Pulmonary artery endothelial cell (primary cell): ENCODE measurements at places on chromosomes 13 and 19. TPM values are rescaled to one million over a fixed set of nuclear protein-coding genes. Genes with fewer than 3 reads are reported as not detected.

The TNFAIP8L1 gene
- total RNA-seq, result 30.5 and 40.3 TPM in 2 replicates

DNA sequence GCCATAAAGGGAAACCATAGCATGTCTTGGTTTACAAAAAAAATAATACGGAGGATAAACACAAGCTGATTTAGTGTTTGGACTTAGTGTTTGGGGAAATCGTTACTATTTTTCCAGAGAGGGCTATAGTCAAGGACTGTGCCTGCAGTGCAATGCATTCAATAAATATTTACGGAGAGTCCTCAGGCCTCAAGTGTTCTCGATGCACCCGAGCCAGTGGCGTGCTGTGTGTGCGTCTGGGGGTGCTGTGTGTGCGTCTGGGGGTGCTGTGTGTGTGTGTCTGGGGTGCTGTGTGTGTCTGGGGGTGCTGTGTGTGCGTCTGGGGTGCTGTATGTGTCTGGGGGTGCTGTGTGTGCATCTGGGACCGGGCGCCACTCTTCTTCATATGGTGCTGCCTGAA lies 71.7 kb upstream of the GTF3A start:
- DNase-seq, result no peak

- no peak for DNase-seq
These were observed 627 bp downstream of the GCDH start for GRCh38 chr19:12891553-12892021.

- DNase-seq, result no peak
These were observed 313.4 kb upstream of the DACH1 start for GRCh38 chr13:72180253-72180952.

DNA sequence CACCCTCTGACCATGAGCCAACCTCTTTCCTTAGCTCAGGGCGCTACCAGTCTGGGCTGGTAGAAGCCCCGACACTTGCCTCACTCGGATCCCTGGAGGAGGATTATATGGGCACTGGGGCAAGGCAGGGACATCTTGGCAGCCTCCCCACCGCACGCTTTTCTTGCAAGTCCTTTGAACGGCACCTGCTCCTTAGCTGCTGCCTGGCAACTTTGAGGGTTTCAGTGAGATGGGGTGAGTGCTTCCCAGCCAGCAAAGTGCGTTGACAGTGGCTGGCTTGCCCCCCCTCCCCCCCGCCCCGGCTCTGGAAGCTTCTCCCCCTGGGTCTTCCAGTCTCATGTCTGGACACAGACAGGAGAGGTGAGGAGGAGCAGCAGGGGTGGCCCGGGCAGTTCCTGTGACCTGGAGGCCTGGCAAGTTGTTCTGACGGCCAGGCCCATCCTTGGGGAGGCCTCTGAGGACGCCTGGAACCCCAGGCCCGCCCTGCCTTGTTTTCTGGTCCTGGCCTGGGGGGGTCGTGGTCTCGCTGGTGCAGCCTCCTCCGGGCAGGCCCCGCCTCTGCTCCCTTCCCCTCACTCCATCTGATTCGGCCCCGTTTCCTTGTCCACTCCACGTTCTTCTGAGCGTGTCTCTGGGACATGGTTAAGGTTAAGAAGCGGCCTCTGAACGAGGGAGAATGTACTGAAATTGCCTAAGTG lies 75.2 kb downstream of the ATP11A start:
- DNase-seq, result no peak

- DNase-seq, result peak; percentile 11
These were observed 209.8 kb downstream of the PCCA start for GRCh38 chr13:100298691-100299090.

- DNase-seq, result no peak
These were observed 5.8 kb upstream of the TMC4 start for GRCh38 chr19:54178581-54179261.

- DNase-seq, result no peak
These were observed 132.7 kb upstream of the KL start for GRCh38 chr13:32883474-32883873.

DNA sequence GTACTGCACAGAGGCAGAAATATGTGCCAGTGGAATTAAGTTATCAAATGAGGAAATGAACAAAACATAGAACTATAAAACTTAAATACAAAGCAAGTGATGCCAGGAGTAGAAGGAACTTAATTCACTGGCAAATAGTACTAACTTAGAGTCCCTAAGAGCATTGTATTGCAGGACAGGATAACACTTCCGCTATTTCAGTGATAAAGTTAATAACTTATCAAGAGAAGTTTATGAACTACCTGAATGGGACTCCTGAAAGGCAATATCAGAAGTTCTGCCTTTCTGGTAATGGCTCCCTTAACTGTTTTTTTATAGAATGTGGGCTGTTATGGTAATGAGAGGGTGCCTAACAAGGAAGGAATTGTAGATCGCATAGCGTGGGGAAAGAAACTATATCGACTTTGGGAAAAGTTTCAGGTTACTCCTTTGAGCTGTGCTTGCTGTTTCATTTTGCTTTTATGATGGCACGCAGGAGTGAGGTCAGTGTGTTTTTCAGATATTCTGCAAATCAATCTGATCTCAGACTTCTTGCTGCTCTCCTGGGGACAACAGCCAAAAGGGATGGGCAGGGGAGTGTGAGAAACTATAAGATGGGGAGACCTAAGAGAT lies 95.3 kb upstream of the MLNR start:
- no peak for DNase-seq

The NAA16 gene
- total RNA-seq, result 6.2 and 9.6 TPM in 2 replicates

- no peak for DNase-seq
These were observed 13.1 kb downstream of the AP2A1 start for GRCh38 chr19:49779731-49780555.

DNA sequence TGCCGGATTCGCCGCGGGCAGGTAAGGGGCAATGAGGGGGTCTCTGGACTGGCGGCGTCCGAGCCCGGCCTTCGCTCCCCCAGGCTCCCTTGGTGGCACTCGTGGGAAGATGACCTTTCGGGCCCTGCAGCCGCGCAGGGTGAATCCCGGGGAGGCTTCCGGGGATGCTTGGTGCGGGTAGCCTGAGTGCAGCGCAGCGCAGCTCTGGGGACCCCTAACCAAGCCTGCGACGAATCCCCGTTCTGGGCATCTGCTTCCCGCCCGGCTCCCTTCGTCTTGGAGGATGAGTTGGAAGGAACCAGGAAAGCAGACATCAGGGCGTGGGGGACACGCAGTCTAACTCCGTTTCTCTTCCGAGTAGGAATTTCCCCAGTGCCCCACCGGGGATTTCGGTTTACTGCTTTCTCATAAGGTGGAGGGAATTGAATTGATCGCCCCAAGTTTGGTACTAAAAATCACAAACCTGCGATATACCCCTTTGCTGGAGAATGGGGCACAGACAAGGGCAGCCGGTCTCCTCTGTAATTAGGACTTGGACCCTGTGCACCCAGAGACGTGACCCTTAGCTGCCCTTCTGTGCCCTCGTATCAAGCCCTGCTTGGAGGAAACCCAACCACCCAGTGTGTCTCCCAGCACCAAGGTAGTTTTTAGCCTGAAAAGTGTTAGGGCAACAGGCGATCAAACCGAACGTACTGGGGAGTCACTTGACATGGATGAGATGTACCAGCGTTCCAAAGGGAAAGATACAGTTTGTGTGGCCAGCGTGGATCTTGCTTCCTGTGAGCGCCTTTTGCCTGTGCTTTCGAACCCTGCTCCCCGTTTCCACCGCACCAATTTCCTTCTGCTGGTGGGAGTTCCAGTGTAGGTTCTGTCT lies 1.0 kb downstream of the GPC5 start:
- DNase-seq, result no peak

DNA sequence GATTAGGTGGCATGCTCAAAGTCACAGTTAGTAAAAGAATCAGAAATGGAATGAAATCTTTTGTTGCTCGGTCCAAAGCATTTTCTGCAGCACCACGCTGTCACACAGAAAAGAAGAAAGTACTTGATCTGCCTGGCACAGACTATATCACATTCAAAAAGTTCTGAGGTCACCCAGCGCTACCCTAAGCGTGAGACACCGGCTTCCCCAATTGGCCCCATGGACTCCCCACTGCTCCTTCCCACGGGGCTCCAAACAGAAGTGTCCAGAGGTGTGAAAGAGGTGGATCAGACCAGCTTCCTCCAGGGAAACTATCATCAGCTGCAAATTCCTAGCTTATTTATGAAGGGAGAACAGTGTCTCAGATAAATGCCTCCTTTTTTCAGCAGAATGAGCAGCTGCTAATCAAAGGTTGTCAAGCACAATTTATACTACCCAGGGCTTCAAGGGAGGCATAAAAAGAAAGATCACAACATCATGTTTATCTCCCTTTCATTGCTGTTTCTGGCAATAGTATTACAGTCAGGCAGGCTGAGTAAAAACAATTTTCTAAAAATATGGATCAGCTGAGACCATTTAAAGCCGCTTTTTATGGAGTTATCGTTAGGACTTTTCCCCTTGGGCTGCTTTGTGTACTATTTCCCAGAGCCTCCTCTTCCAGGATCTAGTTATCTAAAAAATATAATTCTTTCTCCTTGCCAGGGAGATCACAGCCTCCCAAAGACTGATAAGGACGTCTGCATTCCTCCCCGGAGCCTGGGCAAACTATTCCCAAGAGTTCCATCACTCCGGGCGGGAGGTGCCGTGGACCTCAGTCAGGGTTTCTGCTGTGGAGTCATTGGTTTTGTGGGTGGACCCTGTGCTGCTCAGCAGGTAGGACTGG lies 208.0 kb downstream of the LHFPL6 start:
- DNase-seq, result no peak

DNA sequence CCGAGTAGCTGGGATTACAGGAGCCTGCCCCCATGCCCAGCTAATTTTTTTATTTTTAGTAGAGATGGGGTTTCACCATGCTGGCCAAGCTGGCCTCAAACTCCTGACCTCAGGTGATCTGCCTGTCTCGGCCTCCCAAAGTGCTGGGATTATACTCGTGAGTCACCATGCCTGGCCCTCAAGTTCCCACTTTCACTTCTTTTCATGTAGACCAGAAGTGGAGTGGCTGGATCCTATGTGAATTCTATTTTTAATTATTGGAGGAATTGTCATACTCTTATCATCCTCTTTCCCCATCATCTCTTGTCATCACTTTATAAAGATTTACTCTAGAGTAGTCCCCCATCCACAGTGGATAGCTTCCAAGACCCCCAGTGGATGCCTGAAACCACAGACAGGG lies 12.8 kb upstream of the SIGLEC10 start:
- DNase-seq, result no peak

The LHFPL6 gene
- 24.1 and 46.0 TPM in 2 replicates for total RNA-seq

The KLK15 gene
- not detected in 2 replicates for total RNA-seq
